ENCODE measurements at places on chromosomes 4 and X.

GRCh38 chr4:88621763-88622327 lies 29.6 kb downstream of the HERC3 start:
- no peak for DNase-seq

DNA sequence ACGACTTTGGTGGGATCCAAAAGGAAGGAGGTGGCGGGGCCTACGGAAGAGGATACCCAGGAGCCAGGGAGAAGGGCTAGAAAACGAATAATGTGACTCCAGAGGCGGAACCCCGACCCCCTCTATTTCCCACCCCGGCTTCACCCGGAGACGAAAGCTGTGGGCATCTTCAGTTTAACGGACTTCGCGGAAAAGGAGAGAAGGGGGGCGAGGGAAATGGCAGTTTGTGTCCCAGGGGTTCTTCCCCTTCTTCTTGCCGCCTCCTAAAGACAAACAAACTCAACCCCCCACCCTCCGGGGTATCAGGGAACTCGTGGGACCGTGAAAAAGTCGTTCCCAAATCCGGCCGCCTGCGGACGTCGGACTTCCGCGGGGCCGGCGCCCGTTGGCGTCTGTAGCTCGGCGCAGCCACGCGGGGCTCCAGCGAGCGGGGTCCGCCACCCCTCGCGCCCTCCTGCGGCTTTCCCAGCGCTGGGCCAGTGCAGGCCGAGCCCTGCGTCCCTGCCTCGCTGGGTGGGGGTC lies 3.6 kb upstream of the LEF1 start:
- DNase-seq: peak; percentile 48

GRCh38 chrX:84046403-84046984 lies 141.5 kb downstream of the RPS6KA6 start:
- DNase-seq: peak; percentile 46

GRCh38 chr4:32163125-32163524 lies 1443.0 kb downstream of the PCDH7 start:
- no peak for DNase-seq

- DNase-seq: no peak
Observed at GRCh38 chr4:145879598-145879997, 59.0 kb downstream of the ZNF827 start.

DNA sequence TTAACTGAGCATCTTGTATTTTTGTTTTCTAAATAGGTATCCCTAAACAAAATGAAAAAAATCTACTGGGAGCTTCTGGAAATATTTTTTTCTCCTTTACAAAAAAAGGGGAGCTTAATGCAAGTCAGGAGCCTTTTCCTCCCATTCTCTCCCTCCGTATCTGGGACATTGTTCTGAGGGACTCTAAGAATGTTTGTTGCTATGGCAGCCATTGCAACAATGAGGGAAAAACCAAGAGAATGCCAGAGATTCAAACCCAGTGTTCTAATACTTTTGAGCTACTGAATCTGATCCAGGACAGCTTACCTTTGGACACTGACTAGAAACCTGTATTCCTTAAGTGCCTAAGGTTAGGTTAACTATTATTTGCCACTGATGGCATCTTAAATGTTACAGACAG lies 485.7 kb upstream of the HS3ST1 start:
- DNase-seq: peak; percentile 92

DNA sequence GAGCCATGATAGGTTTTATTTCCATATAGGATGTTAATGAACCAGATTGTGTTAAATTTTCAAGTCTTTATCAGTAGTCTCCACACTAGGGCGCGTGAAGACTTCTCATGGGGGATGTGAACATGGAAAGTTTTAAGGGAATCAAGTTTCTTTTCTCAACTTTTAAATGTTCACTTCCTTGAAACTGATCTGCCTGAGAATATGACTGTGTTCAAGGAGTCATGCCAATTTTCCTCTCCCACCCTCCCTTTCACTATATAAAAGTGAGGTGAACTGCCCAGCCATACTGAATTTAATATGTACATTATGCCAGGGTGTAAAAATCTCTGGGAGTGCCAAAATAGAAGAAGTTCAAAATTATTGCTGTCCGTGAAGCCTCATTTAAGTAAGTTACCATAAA lies 30.4 kb upstream of the HPGDS start:
- DNase-seq: no peak

- DNase-seq: no peak
Observed at GRCh38 chrX:112877771-112878173, 37.1 kb upstream of the AMOT start.

DNA sequence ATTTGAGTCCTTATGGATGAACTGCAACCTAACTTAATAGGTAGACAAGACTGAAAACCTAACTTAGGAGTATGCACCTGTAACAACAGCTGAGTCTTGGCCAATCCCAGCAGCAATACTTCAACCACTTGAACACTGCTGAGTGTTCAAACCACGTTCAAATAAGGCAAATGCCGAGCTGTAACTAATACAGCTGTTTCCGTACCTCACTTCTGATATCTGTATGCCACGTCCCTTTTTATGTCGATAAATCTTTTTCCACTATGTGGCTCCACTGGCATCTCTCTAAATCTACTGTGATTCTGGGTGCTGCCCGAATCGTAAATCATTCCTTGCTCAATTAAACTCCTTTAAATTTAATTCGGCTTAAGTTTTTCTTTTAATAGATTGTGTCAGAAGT lies 459.7 kb downstream of the INPP4B start:
- no peak for DNase-seq

GRCh38 chr4:182819751-182820150 lies 97.4 kb downstream of the DCTD start:
- no peak for DNase-seq

DNA sequence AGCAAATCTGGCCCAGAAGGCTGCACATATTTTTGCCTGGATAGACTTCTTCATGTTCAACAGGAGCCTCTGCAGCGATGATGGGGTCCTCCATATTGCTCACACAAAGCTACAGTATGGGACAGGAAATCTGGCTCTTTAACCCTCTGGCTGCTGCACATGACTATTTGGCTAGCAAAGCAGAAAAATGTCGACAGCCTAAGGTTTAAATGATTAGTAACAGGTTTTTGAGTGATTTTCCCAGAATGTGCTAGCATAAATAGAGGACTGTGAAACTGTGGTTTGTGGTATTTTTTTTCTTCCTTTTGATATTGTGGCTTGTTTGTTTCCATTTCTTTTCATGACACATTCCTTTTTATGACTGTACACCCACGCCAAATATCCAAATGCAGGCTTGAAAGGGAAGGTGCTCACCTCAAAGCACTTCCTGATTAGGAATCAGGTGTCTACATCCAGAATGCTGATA lies 120.2 kb upstream of the GK2 start:
- DNase-seq: no peak
